ENCODE measurements at places on chromosomes 4 and X.

- DNase-seq, result no peak
These were observed 640 bp downstream of the PHF8 start for GRCh38 chrX:54043541-54044125.

DNA sequence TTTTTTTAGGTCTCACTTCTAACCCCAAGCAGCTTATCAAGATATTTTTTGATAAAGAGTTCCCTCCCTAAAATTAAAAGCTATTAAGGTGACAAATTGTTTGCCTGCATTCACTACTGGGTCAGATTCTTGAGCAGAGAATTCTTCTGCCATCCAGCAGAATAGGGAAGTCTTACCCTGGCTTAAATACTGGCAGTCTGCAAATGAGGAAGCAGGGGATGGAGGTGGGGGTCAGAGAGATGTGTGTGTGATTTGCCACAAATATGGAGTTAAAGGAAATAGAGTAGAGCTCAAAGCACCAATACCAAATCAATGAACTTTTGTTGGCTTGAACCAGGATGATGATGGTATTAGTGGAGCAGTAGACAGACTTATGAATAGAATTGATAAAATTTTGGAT lies 122.2 kb downstream of the ANXA5 start:
- no peak for DNase-seq

- DNase-seq, result no peak
These were observed 5.2 kb upstream of the PDE6B start for GRCh38 chr4:620201-620600.

- peak; percentile 35 for DNase-seq
These were observed 52.1 kb downstream of the IDS start for GRCh38 chrX:149453030-149453429.

GRCh38 chr4:137896221-137896737 lies 345.9 kb downstream of the SLC7A11 start:
- no peak for DNase-seq

DNA sequence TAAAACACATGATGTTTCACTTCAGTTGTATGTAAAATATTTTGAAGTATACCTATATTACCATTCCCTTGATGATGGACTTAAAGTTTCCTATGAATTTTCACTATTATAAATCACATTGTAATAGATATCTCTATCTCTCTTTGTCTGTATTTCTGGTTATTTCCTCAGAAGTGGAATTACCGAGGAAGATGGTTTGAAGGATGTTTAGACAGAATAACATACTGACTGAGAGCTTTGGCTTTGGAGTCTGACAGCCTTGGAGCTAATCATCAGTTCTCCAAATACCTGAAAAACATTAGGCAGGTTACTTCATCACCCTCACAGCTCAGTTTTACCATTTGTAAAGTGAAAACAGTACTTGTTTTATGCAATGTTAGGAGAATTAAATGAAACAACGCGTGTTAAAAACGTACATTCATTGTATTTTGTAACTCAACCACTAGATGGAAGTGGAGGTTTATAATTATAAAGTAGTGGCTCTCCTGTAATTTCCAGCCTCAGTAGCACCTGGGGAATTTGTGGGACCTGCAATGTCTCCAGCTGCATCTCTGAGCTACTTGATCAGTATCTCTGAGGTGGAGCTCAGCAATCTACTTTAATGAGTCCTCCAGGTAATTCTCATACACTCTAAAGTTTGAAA lies 14.3 kb downstream of the JCHAIN start:
- DNase-seq, result peak; percentile 27

GRCh38 chr4:99983289-99983943 lies 33.3 kb upstream of the H2AZ1 start:
- no peak for DNase-seq

GRCh38 chrX:9619581-9619980 lies 146.1 kb downstream of the GPR143 start:
- no peak for DNase-seq

All from fibroblast of skin of scalp (primary cell).